NCI-H1092 (cell line): ENCODE measurements at places on chromosomes 1 and 21.

DNA sequence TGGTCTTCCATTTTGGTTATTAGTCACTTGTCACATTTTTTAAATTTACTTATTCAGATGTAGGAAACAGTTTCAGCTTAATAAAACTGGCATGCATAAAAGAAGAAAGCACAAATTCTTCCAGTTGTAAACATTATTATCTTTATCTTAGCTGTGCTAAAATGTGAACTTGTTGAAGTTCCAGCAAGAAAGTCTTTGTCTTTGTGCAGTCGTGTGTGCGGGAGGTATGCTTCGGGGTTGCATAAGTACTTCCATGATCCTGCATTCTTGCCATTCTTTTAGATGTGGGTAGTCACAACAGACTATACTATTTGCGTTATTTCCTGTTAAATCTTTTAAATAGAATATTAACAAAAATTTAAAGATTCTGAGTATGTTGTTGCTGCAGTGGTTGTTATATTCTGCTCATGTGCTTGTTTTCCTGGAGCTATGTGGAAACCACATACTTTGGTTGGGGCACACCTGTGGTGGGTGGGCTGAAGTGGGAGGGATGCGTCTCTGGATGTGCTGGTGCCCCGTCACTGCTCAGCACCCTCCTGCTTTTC, 49.9 kb downstream of the CBS start:
- no peak for DNase-seq

- no peak for DNase-seq
Observed at GRCh38 chr1:98887507-98887906, 117.2 kb downstream of the PLPPR5 start.

DNA sequence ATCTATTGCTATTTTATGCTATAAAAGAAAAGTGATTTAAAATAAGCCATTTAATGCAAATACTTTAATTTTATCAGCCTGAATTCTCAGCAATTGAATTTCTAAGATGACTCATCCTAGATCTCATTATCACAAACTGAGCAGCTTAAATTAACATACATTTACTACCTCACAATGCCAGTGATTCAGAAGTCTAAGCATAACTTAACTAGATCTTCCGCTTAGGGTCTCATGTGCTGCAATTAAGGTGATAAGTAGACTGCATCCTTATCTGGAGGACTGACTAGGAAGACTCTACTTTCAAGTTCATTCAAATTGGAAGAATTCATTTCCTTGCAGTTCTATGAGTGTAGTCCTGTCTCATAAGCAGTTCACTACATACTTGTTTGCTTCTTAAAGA, 286.6 kb downstream of the COL11A1 start:
- no peak for DNase-seq

GRCh38 chr1:18646786-18647410, 16.3 kb downstream of the PAX7 start:
- no peak for DNase-seq

DNA sequence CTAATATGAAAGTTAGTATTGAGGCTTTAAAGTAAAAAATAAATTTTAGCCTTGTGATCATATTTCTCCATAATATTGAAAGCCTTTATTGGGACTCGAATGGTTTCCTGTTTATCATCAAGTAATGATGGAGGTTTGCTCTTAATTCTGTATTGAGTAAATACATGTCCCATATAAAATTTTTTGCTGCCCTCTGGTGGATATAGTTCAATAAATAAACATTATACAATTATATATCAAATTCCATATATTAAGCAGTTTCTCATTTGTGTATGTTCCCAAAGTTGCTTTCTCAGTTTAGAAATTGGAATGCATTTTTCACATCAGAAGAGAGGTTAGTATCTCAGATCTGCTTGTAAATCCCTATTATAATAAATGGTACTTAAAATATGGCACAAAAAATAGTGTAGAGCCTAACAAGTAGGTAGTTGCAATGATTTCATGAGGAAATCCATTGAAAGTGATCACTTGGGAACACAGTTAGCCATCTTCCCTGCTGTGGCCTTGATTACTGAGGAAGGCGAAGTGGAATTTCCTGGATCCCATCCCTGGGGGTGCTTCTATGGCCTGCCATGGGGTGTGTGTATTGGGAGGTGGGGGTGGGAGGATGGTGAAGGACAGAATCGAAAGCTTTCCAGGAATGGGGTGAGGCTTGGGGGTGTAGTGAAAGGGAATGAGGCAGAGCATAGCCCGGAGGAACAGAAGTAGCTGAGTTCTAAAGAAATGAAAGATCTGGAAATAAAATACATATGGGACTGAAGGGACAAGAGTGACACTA, 84.1 kb upstream of the C21orf91 start:
- peak; percentile 4 for DNase-seq

DNA sequence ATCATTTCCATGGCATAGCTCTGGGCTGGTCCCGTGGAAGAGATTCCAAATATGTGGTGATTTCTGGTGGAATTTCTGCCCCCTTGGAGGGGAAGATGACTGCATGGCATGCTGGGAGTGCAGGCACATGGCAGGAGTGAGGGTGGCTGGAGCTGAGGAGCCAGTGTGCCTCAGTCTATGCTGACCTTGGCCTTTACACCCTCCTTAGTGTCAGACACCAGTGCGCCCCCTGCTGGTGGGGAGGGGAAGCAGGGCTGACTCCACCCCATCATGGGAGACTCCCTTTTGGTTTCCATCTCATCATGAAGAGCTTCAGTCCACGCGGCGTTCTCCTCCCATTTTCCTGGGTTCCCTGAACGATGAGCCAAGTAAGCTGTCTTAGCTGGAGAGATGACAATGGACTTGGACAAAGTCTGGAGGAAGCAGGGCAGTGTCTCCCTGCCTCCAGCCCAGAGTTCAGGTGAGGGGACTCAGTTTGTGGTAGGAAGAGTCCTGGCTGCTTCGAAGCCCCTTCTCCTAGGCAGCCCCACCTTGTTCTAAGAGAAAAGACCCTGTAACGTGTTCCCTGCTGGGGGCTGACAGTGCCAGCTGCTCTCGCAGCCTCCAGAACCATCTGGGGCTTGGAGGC, 10.3 kb downstream of the ALX3 start:
- no peak for DNase-seq

GRCh38 chr1:100794748-100795645, 75.5 kb downstream of the VCAM1 start:
- DNase-seq, result no peak

DNA sequence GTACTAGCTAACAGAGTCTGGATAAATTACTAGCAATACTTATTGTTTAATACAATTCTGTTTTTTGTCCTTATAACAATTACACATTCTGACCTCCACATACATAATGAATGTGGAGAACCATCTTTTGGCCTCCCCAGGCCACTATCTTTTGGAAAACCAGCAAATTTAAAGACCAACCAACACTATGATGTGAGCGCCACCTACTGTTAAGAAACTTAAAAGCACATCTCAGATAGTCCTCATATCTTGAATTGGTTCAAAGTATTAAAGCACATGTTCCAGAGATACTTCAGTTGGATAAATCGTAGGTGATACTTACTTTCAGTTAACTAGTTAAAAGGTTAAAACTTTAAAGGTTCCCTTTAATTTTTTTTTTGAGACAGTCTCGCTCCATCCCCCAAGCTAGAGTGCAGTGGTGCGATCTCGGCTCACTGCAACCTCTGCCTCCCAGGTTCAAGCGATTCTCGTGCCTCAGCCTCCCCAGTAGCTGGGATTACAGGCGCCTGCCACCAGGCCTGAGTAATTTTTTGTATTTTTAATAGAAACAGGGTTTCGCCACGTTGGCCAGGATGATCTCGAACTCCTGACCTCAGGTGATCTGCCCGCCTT, 29.3 kb upstream of the USP1 start:
- peak; percentile 25 for DNase-seq
